ENCODE measurements at places on chromosomes 11 and 22. TPM values are rescaled to one million over a fixed set of nuclear protein-coding genes. Genes with fewer than 3 reads are reported as not detected.

Gene APOBEC3A
- not detected for total RNA-seq

DNA sequence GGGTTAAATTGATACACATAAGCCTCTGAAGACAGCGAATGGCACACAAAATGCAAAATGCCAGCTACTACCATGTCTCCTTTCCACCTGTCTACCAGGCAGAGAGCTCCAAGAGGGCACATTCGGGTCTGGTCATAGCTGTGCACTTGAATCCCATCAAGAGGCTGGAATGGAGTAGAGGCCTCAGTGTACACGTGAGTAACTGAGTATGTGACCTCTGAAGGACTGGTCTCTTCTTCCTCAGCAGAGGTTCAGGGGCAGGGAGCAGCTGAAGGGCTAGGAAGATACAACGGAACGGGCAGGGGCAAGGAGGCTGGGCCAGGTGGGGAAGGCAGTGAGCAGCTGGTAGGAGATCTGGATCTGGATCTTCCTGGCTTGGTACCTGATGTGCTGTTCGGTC is 56.3 kb upstream of the PHOX2A start:
- DNase-seq = no peak

Gene KRTAP5-4
- not detected for total RNA-seq

- DNase-seq = no peak
These were observed 12.3 kb upstream of the CYP2D6 start for GRCh38 chr22:42142771-42143461.

- no peak for DNase-seq
These were observed 3.6 kb downstream of the C11orf87 start for GRCh38 chr11:109425554-109425953.

Gene CEP126
- total RNA-seq = 0.40 TPM

DNA sequence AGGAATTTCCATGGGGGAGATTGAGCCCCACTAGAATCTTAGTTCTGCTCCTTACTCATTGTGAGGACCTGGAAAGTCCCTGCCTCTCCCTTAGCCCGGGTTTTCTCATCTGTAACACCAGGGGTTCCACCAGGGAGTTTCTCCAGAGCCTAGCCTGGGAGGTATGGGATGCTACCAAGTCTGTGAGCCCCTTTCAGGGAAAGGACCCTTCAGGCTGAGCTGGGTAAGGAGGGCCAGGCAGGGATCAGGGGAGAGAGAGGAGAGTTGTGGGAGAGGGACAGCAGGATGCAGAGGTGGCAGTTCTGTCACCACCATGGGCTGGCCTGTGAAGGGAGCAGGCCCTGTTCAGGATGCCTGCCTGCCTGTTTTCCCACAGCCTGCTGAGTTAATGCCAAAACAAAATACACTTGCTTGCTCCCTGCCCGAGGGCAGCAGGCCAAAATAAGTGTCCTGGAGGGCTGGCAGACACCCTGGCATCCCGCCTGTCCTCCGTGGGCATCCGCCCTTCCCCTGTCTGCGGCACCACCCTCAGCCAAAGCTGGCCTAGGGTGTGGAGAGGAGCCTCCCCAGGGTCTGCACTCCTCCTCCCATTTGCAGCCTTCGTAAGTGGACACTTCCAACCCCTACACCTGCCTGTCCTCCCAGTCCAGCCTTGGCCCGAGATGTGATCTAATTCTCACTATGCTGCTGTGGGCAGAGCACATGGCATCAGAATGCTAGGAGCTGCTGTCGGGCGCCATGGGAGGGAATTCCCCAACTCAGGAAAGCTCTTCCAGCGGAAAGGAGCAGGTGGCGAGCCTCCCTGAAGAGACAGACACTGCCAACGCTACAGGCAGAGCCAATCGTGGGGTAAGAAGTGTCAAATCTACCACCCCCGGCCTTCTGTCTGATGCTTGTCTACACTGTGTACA is 5.9 kb upstream of the FCHSD2 start:
- no peak for DNase-seq

DNA sequence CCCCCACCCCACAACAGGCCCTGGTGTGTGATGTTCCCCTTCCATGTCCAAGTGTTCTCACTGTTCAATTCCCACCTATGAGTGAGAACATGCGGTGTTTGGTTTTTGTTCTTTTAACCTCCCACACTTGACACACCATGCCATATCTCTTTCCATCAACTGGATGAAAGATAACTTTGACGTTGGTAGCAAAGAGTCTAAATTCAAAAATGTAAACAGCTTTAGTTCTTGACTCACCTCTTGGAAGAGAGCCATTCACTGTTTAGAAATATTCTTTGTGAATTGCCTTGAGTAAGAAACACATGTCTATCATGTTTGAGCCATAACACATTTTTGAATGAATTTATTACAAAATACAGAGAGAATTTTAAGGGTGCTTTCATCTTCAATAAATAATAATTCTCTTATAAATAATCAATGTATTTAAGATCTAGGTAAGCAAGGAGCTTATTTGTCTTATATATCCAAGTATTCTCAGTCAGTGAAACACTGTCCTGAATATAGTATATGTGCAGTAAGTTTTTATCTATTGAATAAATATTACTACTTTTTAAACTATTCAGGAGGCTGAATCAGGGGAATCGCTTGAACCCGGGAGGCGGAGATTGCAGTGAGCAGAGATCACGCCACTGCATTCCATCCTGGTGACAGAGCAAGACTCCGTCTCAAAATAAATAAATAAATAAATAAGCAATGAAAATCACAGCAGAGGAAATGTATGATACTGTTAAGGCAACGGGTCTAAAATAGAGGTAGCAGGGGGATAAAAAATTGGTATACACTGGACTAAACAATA is 6.7 kb downstream of the CARD18 start:
- DNase-seq = no peak

Gene PLA2G3
- total RNA-seq = not detected

Gene OR52I1
- total RNA-seq = not detected

DNA sequence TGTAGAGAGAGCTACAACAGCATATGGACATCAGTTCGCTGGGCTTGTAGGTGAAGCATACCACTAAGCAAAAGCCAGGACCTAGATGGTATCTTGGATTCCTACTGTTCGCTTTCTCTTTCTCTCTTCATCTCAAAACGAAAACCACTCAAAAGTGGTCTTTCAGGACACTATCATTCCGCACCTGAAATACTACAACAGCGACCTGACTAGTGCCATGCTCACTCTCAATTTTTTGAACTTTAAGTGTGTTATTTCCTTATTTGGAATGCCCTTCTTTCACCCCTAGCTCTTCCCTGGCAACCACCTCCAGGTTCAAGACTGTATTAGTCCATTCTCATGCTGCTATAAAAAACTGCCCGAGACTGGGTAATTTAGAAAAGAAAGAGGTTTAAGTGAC is 59.2 kb downstream of the CCDC83 start:
- no peak for DNase-seq

GRCh38 chr22:41380993-41381328 is 781 bp upstream of the TEF start:
- DNase-seq = peak; percentile 82

DNA sequence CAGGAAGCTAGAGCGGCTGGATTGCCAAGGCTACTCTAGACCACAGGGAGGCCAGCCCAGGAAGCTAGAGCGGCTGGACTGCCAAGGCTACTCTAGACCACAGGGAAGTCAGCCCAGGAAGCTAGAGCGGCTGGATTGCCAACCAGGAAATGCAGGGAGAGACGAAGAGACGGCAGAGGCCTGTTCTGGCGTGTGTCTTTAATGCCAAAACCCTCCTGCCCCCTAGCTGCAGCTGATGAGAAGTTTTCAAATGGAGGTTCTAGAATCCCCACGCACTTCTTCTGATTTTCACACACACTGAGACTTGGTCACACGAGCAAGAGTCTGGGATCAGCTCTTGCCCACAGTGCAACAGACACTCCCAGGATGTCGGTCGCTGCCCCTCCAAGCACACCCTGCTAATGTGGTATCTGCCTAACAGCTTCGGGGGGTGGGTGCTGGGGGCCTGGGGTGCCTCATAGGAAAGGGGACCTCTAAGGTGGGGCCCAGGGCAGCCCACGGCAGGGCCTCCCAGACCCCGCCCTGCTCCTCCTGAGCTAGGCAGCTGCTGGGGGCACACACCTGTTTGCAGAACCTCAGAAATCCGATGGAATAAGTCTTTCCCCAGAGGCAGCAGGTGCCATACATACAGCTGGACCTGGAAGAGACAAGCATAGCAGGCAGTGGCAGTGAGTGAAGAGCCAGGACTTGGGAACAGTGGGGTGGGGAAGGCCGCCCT is 28.5 kb downstream of the MAFF start:
- DNase-seq = no peak

DNA sequence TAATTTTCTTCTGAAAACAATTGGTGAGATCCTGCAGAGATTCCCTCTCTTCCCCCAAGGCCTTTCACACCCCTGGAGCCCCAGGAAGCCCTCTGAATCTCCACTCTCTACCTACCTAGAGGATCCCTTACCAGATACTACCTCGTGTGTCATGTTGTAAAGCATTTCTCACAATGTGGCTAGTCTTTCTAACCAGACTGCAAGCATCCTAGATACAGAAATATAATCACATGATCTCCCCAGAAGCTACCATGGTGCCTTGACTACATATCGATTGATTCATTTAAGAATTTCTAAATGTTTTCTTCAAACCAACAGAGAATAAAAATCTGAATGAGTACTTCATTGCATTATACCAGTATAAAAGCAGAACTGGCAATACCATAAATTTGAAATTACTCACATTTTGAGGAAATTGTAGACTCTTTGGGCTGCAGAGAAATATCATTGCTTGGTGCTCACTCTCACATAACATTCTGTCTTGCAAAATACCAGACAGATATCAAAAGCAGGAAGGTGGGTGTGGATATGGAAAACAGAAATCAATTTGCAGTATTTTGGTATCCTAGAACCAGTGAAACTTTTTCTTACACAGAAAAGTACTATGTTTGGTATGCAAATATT is 113.5 kb downstream of the MAML2 start:
- no peak for DNase-seq

DNA sequence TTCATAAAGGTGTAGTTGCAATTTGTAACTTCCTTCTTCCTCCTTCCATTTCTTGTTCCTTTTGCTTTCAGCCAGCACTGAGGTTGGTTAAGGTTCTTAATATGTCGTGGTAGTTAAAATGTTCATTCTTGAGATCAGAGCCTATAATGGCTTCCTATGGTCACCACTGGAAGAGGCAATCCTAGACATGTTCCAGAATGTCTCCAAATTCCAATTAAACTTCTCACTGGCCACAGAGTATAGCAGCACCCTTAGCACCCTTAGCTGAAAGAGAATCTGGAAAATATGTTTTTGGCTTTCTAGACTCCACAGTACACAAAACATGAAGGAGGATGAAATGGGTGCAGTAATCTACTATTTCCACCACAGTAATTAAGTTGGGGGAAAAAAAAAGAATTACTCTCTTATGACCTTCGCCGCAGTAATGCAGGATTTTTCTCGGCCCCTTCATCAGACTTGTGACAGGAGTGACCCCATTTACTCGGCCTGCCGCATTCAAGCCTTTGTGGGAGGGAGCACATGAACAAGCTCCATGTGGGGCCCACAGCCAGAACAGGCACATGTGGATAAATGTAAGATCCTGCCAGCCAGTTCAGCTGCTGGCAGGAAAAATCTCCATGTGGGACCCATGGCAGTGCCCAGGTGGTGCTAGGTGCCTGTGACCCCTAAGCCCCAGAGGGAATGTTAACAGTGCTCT is 348.8 kb upstream of the ARHGAP42 start:
- DNase-seq = no peak

Gene CCDC157
- total RNA-seq = 1.0 TPM

GRCh38 chr11:95404370-95404769 is 173.4 kb upstream of the SESN3 start:
- DNase-seq = no peak

Data from MG63 (cell line).